ENCODE measurements at places on chromosomes 3 and 15.

- peak; percentile 92 for DNase-seq
These were observed 55.9 kb upstream of the PIK3CB start for GRCh38 chr3:138890555-138891187.

- DNase-seq, result no peak
These were observed 152.6 kb upstream of the EPHA3 start for GRCh38 chr3:88954853-88955252.

DNA sequence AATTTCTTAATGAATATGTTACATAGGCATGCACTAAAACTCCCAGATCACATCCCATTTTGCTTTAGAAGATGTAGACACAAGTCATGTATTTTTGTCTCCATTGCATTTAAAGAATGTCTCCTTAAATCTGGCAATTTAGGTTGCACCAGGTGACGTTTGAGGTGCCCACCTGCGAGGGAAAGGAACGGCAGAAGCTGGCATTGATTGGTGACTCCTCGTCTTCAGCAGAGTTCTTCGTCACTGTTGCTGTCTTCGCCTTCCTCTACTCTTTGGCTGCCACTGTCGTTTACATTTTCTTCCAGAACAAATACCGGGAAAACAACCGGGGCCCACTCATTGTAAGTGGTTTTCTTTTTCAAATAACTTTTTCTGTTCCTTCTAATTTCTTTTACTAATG lies 96.1 kb upstream of the SNTN start:
- no peak for DNase-seq

DNA sequence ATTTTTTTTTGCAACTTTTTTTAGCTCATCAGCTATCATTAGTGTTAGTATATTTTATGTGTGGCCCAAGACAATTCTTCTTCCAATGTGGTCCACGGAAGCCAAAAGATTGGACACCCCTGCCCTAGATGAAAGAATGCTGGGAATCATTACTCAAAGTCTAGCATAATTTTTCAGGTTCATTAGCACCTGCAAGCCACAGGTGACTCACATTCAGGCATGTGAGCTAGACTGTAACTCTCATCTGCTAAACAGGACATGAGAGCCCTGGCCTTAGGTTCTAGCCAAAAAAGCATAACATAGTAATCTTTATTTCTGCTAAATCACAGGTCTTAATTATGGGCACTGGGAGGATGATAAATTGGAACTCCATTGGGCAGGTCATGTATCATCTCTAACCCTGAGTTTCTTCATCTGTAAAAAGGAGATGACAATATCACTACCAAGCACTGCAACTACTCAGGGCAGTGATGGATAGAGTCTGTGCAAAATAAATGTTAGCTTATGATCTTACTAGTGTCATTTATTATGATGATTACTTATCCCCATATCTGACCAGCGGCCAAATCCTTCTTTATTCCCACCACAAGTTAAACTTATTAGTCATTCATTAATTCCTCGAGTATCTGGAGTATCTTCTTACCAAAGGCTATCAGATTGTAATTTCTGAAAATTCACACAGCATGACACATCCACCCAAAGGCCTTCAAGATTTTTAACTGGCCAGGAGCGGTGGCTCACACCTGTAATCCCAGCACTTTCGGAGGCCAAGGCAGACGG lies 125.0 kb downstream of the PLD1 start:
- no peak for DNase-seq

DNA sequence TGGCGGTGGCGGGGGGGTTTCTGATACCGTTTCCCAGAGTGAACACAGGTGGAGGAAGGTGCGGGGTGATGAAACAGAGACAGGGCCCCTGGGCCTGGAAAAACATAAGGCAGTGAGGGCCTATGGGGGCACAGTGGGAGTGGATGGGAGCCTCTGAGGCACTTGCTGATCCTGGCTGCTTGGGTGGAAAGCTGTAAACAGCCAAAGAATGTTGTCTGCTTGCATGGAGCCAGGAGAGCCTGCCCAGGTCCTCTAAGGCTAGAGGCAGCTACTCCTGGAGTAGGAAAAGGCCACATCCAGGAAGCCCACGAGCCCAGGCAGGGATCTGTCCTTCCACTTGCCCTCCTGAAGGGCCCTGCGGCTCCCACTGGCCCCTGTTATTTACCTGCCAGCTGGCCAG lies 2.9 kb upstream of the SEMA3B start:
- no peak for DNase-seq

GRCh38 chr3:141812586-141812985 lies 49.4 kb downstream of the GRK7 start:
- no peak for DNase-seq

DNA sequence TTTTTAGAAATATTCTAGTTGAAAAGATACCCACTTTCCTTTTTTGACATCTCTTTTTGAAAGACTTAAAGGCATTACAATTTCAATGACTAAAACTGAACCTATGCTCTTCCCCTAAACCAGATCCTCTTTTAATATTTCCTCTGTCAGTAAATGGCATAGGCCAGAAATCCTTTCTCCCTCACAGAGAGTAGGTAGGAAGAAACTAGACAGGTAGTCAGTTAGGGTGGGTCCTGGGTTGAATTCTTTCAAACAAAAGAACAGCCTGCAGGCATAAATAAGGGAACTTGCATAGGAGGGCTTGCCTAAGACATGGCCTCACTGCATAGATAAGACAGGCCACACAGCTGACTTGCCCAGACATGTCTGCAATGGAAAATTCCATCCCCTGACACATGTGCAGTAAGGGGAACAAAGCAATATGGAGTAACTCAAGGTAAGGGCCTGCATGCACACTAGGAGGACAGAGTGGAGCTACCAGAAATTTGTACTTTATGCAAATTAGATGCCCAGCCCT lies 23.1 kb downstream of the PLSCR5 start:
- DNase-seq, result no peak

- no peak for DNase-seq
These were observed 5.4 kb downstream of the TARS3 start for GRCh38 chr15:101718896-101719295.

DNA sequence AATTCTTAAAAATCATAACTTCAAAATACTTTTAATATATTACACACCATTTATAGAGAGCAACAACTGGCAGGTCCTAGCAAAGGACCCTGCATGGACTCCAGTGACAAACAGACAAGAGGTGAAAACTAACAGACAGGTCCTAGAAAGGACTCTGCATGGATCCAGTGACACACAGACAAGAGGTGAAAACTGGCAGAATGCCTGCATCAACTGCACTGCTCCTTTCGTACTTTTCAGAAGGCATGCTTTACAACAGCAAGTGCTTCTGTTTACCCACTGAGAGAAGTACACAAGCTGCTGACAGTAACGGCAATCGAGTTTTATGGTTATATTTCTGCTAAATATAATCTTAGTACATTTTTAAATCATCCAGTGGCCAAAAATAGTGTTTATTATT lies 24.3 kb upstream of the GP5 start:
- no peak for DNase-seq

Data from SIG-M5 (cell line).